ENCODE measurements at places on chromosomes 7 and 10. TPM values are rescaled to one million over a fixed set of nuclear protein-coding genes. Genes with fewer than 3 reads are reported as not detected.

CPVL gene
- 37.5 TPM for total RNA-seq

DNA sequence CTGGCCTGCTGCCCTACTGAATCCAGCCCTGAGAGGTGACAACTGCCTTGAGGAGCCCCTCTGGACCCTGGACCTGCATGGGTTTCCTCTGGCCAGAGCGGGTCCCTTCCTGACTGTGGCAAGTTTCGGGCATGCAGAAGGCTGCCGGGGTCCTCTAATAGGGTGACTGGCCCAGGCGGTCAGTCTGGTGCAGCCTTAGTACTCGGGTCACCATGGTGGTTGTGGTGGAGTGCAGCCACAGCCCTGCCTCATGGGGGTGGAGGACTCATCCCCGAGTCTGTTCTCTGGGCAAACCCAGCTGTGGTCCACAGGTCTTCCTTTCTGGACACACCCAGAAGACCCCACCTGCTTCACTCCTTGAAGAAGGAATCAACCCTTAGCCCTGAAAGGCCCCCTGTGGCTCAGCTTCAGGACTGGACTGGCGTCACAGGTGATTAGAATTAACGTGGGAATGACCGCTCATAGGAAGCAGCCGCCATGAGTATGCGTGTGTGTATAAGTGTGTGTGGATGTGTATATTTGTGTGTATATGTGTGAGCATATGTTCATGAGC is 28.7 kb downstream of the RAMP3 start:
- DNase-seq: no peak

- DNase-seq: no peak
Measured at GRCh38 chr10:106500041-106500924, 664.2 kb downstream of the SORCS1 start.

- DNase-seq: no peak
Measured at GRCh38 chr10:79098596-79099015, 29.8 kb downstream of the ZMIZ1 start.

DNA sequence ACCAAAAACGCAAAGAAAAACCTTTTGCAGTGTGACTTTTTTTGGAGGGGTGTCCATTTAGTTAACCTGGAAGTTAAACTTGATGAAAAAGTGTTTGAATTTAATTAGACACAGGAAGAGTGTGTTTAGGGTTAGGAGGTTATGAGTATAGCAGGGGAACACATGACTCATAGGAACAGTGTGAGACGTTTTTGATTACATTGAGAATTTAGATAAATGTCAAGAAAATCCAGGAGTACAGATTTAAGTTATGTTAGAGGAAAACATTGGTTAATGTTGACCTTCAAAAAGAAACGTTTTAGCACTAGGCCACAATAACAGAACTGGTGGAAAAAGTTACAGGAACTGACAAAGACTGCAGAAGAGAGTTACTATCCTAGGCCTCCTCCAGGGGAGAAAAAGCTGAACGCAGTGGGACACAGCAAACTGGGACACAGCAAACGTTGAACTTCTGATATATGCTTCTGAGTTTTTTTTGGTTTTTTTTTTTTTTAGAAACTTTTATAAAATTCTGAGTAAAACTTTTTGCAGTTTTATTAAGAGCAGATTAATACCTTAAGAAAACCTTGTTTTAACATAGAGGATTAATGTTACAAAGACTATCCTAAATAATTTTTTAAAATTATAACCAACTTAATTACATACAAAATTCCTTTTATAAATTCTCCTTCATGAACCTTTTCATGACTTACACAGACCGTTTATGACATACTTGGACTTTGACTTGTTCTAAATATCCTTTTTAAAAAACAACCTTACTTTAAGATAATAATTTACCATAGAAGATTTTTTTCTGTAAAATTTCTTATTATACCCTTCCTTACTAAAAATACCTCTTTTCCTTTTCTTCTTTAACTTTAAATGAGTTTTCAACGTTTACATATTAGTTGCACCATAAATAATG is 22.2 kb downstream of the LANCL2 start:
- DNase-seq: no peak

Measured in Right ventricle myocardium superior (tissue), 1 donor.